ENCODE measurements at places on chromosomes 6 and 20.

- no peak for DNase-seq
Observed at GRCh38 chr6:161890133-161890831, 616.4 kb upstream of the AGPAT4 start.

DNA sequence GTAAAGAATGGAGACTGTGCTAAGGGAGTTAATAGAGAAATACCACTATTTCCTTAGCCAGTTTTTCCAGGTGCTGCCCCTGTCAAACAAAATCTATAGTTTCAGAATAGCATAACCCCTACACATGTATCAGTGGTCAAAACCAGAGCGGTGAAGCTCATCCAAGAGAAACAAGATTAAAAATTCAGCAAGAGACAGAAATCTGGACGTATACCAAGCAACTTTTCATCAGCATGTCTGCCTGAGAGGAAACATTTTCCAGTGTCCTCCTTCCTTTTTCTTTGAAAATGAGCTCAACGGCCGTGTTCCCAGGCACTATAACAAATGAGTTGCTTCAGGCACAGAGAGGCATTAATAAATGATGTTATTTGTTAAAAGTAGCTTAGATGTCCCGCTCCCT is 416.5 kb downstream of the BCKDHB start:
- no peak for DNase-seq

- no peak for DNase-seq
Observed at GRCh38 chr6:37993596-37993995, 174.1 kb downstream of the ZFAND3 start.

- no peak for DNase-seq
Observed at GRCh38 chr6:138971601-138972000, 16.5 kb downstream of the REPS1 start.

GRCh38 chr6:119215885-119216590 is 133.5 kb downstream of the MAN1A1 start:
- DNase-seq: no peak

DNA sequence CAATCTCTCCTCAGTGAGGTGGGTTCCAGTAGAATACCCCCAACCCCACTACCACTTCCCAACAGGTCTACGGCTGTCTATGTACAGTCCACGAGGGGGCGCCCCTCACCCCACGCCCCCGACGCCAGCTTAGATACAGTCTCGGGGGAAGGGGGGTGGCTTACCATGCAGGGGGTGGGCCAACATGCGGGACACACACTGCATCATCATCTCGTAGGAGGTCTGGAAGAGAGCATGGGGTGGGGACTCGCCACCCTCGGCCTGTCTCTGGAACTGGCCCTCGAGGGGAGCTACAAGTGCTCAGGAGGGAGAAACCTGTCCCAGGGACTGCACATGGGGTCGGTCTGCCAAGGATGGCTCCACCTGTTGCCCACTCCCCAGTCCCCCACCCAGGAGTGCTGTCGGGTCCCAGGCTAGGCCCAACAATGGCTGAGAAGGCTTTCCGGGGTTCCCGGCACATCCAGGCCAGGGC is 8.5 kb downstream of the MTCH1 start:
- no peak for DNase-seq

DNA sequence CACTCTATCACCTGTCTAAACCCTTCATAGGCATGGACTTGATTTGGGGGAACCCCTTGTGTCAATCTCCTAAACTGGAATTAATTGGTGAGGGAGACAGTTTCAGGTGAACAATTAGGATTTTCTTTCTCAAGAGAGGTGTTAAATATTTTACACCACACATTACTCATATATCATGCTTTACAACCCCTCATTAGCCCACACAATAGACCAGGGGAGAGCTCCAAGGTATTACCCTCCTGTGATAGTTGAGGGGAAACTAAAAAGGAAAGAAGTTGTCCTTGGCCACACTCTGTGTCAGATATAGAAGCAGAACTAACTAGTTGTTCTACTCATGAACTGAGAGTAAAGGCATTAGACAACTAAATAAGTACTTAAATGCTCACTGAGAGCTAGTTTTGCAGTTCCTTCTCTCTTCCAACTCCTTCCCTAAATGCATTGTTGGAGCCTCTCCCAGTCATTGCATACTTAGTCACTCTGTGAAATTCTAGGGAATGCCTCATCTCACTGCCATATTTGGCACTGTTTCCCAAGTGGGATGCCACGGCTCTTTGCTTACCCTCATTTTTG is 183.7 kb upstream of the CEP162 start:
- DNase-seq: no peak
